ENCODE measurements at places on chromosomes 1 and 21. TPM values are rescaled to one million over a fixed set of nuclear protein-coding genes. Genes with fewer than 3 reads are reported as not detected.

The TTC34 gene
- not detected for total RNA-seq

The CLIC6 gene
- 3.1 TPM for total RNA-seq

The AMY1A gene
- not detected for total RNA-seq

The LRRN2 gene
- 0.69 TPM for total RNA-seq

The TINAGL1 gene
- total RNA-seq: 39.1 TPM

The HCRTR1 gene
- not detected for total RNA-seq

The CTXND2 gene
- not detected for total RNA-seq

DNA sequence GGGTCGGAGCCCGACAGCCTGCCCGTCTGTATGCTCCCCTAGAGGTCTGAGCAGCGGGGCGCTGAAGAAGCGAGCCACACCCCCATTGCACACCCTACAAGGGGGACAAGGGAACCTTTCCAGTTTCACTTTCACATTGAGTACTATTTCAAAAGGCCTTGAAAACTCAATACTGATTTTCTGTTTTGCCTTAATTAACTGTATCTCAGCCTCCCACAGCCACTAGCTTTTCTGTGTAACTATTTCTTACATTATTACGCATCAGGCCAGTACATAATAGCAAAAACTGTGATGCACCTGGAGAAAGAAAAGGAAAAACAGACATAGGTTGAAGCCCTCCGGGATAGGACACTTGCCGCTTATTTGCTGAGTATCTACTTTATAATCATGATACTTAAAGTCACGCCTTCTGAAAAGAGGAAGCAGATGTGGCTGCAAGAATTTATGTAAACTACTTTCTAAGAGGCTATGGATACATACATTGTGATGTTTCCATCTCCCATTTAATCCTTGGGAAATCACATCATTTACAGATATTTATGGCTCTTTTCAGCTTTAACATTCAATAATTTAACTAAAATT is 1719.5 kb downstream of the MRPL39 start:
- DNase-seq: peak; percentile 12

DNA sequence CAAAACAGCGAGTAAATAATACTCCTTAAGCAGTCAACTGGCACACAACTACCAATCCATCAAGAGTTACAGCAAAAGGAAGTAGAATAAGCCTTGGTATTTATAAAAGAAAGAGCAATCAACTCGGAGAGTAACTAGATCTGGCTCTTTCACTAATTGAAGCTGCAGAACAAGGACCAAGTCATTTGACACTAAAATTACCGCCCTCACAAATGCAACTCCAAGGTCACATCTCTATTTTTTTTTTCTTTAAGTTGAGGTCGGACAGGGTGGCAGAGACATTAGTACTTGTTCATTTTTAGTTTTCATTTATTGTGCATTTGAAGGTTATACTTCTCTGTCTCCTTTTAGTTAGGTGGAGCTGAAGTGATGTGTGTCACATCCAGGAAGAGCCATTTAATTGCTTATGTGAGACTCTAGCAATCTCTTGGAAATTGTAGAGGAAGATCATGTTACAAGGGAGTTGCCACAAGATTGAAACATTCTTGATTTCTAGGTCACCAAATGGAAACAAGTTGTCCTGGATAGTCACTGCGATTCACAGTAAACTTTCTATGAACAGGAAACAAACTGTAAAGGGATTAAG is 138.1 kb upstream of the ADAMTS5 start:
- DNase-seq: peak; percentile 28

DNA sequence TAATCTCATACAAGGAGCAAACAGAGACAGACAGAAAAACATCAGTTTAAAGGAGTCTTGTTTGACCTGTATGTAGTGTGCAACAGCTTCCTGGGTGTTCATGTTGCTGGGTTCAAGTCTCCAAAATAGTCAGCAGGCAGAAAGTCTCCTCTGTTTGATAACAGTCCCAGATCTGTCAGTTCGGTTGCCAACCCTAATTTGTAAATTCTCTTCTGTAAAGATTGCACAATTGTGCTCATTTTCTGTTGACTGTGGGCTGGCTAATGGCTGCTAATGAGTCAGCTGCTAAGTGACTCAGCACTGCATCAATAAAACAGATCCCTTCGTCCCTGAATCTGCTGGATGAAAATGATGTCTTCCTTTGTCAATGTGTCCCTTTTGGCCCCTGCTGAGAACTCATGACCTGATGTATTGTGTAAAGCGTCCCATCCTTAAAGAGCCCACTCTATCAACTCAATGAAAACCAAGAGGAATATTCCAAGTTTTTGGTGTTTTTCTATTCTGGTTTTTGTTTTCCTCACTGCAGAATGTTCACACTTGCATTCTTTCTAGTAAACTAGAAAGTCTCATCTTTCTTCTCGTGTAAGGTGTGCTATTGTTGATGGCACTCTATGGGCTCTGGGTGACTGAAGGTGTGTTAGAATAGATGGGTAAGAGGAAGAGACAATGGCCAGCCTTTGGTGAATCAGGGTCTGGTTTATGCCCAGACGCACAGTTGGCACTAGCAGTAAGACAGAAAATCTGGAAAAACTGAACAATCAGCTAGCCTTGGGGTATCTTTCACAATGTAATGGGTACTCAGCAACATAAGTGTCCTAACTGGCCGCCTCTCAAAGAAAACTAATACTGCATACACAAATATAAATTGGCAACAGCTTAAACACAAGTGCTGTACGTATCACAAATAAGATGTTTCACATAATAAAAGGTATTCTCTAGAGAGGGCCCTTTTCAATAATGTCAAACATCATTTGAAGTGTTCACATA is 75.1 kb upstream of the SIPA1L2 start:
- DNase-seq: peak; percentile 84

DNA sequence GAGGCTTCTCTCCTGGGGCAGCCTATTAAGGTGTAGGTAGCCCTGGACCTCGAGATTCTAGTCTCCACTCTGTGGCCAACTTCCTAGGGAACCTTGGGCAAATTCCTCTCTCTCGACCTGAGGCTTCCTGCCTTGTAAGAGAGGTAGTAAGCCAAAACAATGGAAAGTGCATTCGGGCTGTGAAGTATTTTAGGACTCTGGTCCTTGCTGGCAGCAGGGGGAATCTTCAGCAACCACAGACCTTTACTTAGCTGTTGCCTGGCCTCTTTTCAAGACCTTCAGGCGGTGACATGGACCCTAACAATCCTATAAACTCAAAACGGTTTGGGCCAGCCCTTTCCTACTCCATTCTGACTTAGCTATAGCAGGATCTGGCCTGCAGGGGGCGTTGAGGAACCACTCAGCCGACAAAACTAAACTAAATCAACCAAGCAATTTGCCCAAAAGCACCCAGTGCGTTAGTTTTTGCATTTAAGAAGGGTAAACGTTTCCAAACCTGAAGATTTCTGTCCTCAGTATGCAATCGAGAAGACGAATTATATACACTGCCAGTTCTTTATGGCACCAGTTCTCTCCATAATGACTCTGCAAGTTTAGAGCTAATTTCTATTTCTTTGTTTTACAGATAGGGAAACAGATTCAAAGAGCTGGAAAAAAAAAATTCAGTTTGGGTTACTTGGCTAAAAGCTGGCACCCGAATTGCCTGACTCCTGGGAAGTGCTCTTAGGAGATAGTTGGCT is 10.9 kb upstream of the SESN2 start:
- peak; percentile 79 for DNase-seq

DNA sequence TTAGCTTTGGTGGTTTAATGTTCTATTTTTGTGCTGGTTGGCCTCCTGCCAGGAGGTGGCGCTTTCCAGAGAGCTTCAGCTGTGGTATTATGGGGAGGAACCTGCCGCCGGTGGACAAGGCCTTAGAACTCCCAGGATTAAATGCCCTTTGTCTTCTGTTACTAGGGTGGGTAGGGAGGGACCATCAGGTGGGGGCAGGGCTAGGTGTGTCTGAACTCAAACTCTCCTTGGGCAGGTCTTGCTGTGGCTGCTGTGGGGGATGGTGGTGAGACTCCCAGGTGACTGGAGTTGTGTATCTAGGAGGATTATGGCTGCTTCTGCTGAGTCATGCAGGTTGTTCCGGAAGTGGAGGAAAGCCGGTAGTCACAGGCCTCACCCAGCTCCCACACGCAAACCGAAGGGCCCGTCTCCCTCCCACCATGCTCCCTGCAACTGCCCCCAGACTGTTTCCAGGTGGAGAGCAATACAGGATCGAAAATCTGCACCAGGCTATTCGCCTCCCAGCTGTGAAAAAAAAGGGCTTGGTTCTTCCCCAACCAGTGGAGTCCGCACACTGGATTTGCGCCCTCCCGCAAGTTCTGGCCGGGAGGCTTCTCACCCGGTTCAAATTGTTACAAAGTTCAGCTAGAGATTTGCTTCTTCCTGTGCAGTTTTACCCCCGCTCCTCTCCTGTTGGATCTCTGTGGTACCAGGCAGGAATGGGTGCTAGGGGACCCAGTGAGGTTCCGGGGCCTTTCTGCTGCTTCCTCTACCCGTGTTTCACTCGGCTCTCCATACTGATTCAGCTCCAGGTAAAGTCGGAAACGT is 220.5 kb downstream of the CENPF start:
- DNase-seq: no peak

GRCh38 chr21:31872072-31872451 is 758 bp upstream of the HUNK start:
- DNase-seq: no peak

GRCh38 chr1:228161866-228162265 is 3.7 kb upstream of the IBA57 start:
- DNase-seq: no peak

DNA sequence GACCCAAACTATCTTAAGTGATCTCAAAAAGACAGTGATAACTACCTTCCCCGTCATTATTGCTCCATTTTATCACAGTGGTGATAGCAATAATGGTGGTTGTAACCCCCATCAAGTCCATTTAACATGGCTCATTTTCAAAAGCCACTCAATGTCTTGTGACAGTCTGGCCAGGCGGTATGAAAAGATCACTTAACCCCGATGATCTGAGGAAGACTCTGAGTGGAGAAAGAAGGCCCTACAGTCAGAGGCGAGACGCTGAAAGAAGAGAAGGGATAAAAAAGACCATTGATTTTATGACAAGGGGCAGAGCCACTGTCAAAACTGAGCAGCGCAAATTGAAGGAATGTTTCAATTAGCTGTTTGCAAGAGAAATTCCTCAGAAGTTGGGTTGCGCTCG is 417.2 kb upstream of the PBX1 start:
- no peak for DNase-seq

- DNase-seq: no peak
Measured at GRCh38 chr21:34133392-34133791, 60.0 kb downstream of the MRPS6 start.

- no peak for DNase-seq
Measured at GRCh38 chr1:53577761-53578100, 118.5 kb downstream of the DMRTB1 start.

DNA sequence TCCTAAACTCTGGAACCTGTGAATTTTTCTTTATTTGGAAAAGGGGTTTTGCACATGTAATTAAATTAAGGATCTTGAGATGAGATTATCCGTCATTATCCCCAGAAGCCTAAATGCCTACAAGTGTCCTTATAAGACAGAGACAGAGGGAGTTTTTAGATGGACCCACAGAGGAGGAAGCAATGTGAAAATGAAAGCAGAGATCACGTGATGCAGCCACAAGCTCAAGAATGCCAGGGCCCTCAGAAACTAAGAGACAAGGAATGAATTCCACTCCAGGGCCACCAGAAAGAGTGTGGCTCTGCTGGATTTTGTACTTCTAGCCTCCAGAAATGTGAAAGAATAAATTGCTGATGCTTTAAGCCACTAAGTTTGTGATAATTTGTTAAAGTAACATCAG is 183.6 kb upstream of the UBE2U start:
- peak; percentile 72 for DNase-seq

- no peak for DNase-seq
Measured at GRCh38 chr1:244971552-244972216, 107.3 kb upstream of the HNRNPU start.

DNA sequence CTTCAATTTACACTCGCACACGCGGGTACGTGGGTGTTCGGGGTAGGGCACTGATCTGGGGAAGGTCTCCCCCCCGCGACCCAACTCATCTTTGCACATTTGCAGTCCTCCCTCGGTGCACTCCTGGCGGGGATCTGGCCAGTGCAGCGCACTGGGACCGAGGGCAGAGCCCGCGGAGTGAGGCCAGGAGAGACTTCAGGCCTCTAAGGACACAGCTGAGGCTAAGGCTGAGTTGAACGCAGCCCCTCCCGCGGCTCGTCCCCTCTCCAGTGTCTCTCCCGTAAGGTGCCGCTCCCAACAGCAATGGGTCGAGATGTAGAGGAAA is 936 bp upstream of the NCAM2 start:
- no peak for DNase-seq

DNA sequence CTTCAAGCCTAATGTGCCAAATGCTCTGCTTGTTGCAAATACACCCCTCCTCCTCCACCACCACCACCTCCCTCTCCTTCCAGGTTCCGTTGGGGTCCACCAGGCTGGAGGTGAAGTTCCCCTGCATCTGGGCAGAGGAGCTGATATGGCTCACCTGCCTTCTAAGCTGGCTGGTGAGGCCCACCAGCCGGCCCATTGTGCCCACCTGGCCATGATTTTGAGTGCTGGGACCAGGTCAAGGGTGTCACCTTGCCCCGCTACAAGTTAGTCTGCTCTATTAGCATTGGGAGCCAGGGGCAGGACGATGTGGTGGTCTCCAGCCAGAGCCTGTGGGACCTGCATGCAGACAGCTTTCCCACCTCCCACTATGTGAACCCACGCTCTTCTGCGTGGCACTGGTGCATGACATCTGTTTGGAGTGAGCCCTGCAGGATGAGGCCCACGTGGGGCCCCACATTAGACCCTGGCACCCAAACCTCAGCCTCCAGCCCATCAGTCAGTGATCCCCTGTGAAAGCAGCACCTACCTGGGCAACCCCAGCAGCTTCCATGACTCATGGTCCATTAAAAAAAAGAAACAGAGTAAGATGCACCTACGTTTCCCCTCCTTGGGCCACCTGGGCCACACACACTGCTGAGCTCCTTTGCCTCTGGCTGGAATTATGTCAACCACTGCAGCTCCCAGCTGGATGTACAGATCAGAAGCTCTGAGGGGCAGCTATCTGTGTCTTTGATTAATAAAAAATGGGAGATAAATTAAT is 15.6 kb upstream of the CDCP2 start:
- no peak for DNase-seq

GRCh38 chr1:198681252-198681651 is 42.4 kb downstream of the PTPRC start:
- no peak for DNase-seq
